ENCODE measurements at places on chromosomes 1 and 21.

- peak; percentile 43 for DNase-seq
Observed at GRCh38 chr1:117897551-117897950, 31.9 kb downstream of the GDAP2 start.

DNA sequence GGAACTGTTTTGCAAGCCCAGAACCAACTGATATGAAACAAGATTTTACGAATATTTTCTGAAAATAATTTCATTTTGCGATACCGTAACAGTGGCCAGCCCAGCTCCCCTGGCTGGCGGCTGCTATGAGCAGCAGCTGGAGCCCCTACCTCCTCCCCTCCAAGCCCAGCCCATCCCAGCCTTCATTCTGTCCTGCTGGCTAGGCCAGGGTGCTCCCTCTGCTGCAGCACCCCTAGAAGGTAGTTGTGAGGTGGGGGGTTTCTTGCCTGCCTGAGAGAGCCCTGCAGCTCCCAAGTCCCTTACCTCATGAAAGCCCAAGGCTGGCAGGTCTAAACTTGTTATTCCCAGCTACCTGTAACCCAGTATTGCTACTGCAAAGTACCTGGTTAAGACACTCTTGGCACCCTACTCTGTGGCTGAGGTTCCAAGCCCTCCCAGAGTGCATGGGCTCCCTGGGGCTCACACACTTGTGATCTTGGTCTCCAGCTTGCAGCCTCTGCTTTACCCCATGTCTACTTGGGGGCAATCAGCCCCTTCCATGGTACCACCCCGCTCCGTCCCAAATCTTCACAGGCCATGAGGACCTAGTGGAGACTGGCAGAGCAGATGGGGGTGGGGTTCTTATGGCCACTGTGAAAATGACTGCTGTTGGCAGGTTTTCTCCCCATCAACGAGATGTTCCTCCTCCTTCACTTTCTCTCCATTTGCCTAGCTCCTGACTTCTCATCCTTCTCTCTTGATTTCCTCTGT is 239.8 kb downstream of the TRABD2B start:
- no peak for DNase-seq

DNA sequence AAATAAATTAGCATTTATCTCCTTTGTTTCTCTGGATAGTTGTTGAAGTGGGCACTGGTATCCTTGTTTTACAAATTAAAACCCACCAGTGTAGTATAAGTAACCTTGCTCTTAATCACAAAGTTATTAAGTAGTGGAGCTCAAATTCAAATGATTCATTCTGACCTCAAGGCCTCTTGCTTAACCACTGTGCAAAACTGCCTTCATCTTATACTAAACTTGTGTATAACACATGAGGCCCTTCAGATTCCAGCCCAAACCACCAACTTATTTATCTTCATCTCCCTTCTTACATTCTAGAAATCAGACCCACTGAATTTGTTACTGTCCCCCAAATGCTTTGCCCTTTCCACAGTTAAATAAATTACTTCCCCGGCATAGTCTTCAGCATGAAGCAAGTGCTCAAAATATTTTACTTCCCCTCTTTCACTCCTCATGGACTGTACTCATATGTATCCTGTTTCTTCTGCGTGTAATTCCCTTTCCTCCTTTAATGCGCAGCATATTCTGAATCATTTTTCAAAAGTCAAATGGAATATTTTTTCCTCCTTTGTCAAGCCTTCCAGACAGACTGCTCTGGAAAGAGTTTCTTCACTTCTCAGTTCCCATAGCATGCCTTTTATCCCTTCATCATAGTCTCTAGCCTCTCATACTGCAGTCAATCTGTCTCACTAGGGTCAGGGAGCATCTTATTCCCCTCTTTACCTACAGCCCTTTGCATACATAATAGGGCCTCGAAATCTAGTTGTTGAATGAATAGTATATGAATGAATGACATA is 19.0 kb upstream of the DNASE2B start:
- peak; percentile 74 for DNase-seq

DNA sequence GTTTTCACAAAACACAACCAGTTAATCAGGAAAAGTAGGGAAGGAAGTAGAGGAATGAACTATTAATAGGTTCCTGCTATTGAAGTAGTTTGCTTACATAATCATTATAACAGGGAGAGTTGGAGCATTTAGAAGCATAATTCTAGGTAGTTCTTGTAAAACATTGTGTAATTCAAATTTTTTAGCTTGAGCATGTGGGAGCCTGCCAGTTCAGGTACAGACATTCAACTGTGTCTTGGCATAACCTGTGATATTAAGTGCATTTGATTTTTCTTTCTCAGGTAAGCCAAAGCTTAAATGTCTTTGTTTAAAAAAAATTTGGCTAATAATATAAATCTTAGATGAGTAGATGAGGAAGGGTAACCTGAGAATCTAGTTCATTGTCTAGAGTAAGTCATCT is 3.4 kb downstream of the YTHDF2 start:
- no peak for DNase-seq

- DNase-seq = peak; percentile 56
Observed at GRCh38 chr1:175154629-175155472, 37.7 kb downstream of the KIAA0040 start.

- DNase-seq = no peak
Observed at GRCh38 chr21:38459490-38459889, 38.8 kb downstream of the ERG start.

DNA sequence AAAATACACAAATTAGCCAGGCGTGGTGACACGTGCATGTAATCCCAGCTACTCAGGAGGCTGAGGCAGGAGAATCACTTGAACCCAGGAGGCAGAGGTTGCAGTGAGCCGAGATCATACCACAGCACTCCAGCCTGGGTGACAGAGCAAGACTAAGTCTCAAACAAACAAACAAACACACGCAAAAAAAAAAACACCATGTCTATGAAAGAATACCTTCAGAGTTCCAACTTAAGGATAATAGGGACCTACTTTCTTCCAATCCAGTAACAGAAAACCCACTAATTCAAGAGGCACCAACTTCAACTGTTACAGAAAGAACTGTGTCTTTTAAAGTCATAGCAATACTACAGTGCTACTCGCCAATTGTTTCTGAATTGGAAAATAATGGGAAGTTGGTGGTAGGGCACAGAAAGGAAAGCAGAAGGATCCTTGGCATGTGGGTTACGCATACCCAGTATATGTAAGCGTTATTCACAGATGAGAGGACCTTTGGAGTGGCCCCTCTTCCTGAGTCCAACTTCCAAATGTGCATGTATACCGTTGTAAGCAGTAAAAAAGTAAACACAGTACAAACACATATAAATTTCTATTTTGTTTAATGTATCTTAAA is 87.0 kb downstream of the ACBD6 start:
- no peak for DNase-seq

DNA sequence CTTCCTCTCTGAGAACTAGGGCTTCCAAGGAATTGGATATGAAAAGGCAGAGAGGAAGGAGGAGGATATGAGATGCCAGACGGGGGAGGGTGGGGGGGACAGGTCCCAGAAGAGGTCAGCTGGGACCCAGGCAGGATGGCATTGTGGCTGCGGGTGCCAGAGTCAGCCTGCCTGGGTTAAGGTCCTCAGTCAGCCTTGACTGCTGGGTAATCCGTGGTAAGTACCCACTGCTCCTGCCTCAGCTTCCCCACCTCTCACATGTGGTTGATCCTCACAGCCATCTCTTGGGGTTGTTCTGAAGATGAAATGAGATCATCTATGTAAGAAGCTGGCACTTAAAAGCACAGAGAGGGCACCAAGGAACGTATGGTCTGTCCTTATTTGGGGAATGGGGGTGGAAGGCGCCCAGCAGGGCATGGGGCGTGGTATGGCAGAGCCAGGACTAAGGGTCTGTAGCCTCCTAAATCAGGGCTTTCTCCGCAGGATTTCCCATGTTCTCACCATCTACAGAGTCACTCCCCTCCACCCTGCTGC is 23.8 kb downstream of the ELF3 start:
- no peak for DNase-seq

- DNase-seq = no peak
Observed at GRCh38 chr1:194194724-194195123, 1008.3 kb upstream of the B3GALT2 start.

- DNase-seq = no peak
Observed at GRCh38 chr1:107010582-107010981, 45.9 kb upstream of the PRMT6 start.

DNA sequence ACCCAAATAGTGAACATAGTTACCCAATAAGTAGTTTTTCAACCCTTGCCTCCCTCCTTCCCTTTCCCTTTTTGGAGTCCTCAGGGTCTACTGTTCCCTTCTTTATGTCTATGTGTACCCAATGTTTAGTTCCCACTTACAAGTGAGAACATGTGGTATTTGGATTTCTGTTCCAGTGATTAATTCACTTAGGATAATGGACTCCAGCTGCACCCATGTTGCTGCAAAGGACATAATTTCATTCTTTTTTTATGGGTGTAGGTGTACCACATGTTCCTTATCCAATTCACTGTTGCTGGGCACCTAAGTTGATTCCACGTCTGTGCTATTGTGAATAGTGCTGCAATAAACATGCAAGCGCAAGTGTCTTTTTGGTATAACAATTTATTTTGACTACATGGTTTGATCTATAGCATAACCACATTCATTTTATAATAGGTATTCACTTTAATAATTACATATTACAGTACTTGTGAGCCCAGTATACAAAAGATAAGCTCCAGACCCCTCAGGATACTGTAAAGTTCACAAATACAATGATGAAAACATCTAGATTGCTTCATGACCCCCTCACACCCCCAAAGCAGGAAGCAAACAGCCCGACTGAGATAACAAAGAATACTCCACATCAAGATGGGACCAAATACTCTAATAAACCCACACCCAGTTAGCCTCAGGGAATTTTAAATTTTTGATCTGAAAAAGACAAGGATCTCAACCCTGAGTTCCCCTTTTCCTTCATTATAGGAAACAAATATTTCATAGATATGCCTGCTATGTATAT is 45.3 kb downstream of the PUM1 start:
- no peak for DNase-seq

Data from fibroblast of pulmonary artery (primary cell).